ENCODE measurements at places on chromosomes 4 and X.
A peak's percentile ranks its signal among the peaks of the same experiment; 100 is the strongest.

DNA sequence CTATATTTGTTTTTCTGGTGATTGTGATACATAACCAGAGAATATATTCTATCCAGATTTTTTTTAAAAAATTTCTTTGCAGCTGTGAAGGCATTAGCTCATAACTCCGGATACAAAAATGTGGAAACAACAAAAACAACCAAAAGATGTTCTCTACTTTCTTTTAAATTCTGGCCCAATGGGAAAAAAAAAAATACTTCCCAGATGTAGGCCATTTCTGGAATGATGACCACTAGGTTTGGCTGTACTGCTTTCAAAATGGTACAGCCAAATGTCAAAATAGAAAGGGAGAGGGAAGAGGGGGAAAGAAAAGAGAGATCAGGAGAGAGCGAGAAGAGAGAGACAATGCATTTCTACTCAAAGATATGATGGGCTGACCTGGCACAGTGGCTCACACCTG is 14.6 kb downstream of the ANOS1 start:
- no peak for DNase-seq

GRCh38 chrX:133810925-133811324 is 174.5 kb downstream of the GPC3 start:
- no peak for DNase-seq

GRCh38 chrX:23803931-23804381 is 21.0 kb downstream of the SAT1 start:
- no peak for DNase-seq

- DNase-seq = no peak
Measured at GRCh38 chrX:130834149-130834548, 68.9 kb downstream of the ENOX2 start.

GRCh38 chr4:174198828-174199227 is 84.6 kb downstream of the FBXO8 start:
- no peak for DNase-seq

GRCh38 chr4:133565379-133565778 is 416.3 kb downstream of the PCDH10 start:
- no peak for DNase-seq

- DNase-seq = no peak
Measured at GRCh38 chr4:155952501-155952901, 1.2 kb downstream of the CTSO start.

- no peak for DNase-seq
Measured at GRCh38 chr4:157115613-157116335, 39.8 kb downstream of the GLRB start.

- DNase-seq = no peak
Measured at GRCh38 chr4:26013629-26014028, 99.6 kb downstream of the SMIM20 start.

- no peak for DNase-seq
Measured at GRCh38 chr4:151715881-151716280, 44.9 kb downstream of the GATB start.

- DNase-seq = no peak
Measured at GRCh38 chrX:129791961-129792570, 12.3 kb downstream of the SASH3 start.

DNA sequence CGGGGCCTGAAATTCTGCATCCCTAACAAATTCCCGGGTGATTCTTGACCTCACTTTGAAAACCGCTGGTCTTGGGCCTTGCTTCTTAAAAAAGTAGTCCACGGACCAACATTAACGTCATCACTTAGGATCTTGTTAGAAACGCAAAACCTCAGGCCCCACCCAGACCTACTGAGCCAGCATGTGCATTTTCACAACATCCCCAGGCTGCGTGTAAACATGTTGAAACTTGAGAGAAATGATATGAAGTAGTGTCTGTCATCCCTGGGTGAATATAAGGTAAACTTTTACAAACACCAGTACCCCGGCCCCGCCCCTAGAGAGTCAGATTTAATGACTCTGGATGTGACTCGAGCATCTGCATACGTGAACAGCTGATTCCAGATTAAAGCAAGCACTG is 33.7 kb downstream of the SORBS2 start:
- no peak for DNase-seq

GRCh38 chrX:75211976-75212375 is 55.9 kb upstream of the ABCB7 start:
- DNase-seq = no peak

- no peak for DNase-seq
Measured at GRCh38 chr4:70508801-70509200, 9.6 kb upstream of the AMTN start.

DNA sequence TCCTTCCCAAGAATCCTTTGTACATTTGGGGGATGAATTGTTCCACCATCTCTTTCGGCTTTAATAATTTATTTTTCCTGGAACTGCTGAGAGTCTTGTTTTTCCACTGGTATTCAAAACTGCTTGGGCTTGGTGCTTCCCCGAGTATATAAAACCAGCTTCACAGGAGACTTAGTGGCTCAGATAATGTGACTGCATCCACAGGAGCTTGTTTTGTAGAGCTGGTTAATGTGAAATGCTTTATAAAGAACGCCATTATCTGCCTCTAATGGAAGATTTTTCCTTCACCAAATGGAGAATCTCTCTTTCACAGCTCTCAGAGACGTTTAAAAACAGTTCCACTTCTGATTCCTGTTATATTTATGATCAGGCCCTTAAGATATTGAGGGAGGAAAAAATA is 935.5 kb downstream of the RAB28 start:
- DNase-seq = no peak

- no peak for DNase-seq
Measured at GRCh38 chrX:52359614-52360232, 9.1 kb upstream of the XAGE2 start.

DNA sequence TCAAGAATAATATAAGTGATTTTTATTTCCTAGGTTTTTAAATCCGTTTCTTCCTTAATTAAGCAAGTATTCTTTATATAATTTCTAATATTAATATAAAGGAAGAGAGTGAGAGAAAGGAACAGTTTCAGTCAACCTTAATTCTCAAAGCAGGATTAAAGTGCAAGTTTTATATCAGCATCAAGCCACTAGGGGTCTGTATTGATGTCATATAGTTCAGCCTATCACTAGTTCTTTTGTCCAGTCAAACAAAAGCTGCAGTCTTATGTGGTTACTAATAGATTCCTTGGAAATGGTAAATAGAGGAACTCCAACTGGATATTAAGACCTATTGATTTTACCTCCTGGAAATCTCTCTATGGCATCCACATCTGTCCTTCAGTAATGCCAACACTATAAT is 82.0 kb downstream of the NAP1L3 start:
- no peak for DNase-seq

DNA sequence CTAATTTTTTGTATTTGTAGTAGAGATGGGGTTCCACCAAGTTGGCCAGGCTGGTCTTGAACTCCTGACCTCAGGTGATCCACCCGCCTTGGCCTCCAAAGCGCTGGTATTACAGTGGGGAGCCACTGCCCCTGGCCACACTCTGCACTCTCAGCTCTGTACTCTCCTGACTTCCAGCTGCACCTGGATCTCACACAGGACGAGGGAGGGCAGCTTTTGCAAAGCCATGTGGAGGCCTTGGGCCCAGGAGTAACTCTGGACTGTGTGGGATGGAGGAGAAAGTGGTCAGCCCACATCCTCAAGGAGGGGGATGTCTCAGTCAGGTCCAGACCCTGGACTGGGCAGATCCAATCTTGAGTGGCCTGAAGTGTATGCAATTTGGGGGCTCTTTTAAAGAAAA is 23.0 kb downstream of the NAT8L start:
- DNase-seq = peak; percentile 28

DNA sequence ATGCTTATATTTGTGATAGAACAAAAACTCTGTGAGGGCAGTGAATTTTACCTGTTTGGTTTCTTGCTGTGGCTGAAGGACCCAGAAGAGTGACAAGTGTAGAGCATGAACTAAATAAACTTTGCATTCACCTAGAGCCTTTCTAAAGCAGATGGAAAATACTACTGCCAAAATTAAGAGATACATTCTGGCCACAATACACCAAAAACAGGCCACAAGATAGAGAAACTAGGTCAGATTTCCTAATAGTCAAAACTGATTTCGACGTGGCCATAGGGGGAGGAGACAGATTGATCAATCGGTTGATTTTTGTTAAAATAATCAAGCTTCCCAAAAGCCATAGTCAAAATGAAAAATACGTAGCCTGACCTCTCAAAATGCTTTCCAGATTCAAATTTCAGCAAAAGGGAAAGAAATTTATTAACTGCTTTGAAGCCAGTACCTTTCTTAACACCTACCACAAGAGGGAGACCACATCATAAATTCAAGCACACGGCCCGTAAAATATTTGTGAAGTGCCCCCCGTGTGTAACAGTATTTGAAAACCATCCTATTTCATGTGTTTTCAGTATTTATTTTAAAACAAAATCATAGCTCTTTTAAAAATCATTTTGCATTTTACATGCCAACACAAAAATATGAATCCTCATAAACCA is 132.4 kb downstream of the CORIN start:
- DNase-seq = no peak

GRCh38 chrX:155968326-155968661 is 29.2 kb upstream of the IL9R start:
- DNase-seq = no peak

DNA sequence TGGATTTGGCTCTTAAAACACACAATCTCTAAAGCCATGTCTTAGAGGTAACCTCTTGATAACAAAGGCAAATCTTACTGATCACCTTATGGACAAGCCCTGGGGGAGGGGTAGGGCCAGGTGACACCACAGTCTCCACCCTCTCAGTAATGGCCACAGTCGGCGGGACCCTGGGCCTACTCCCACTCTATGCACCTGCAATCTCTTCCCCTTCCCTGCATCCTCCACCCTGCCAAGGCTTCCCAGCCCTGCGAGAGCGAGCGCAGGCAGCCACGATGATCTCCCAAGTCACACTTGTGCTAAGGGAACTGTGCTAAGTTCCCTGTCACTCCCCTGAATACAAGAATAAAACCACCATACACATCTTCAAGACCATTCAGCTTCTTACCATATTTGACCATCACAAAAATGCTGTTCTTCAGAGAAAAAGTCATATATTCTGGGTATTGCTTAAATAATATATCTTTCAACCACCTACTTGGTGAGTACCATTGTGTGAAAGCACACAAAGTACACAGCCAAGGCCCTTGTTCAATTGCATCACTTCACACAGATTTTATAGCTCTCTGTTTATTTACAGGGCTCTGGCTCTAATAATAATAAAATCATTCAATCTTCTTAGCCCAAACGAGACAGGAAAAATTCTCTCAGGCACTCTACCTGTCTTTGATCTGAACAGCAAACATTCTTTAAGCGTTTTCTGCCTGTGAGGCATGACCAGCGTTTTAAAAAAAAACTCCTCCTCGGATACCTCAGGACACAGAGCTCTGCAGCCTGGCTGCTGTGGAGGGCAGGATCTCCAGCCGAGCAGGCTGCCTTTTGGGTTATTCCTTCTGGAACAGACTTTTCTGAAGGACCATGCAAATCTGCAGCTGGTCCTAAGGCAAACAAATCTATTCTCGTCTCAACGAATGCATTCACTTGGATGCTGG is 115.7 kb upstream of the MAP3K15 start:
- DNase-seq = no peak

DNA sequence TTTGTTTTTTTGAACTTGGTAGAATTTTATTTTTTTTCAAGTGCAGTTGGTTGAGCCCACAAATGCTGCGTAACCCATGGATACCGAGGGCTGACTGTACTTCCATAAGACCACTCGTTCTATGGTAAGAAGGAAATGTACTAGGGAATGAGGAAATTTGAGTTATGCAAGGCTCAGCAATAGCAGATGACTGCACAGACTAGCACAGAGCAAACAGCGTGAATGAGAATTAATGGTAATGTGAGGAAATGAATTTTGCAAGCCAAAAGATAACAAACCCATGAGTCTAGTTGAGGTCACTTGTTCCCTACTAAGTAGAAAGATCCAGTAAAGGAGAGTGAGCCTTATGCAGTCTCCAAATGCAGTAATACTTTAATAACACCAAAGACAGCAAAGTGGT is 17.4 kb downstream of the GSPT2 start:
- no peak for DNase-seq

DNA sequence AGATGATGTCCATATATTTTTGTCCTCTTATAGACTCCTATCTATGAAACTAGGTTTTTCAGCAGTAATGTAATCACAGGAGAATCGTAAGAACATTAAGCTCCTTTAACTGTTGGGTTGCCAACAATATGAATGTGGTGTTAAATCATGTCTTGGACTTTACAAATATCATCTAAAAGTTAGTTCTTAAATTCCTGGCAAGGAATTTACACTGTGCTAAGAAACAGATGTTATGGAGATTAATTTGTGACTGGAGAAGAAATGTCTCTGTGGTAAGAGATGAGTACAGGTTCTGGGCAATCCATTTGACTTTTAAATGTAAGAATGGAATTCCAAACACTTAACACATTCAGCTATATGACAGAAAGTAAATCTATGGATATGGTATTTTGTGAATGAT is 34.6 kb downstream of the CNKSR2 start:
- DNase-seq = no peak

- DNase-seq = no peak
Measured at GRCh38 chr4:127888559-127888958, 7.9 kb downstream of the PLK4 start.

DNA sequence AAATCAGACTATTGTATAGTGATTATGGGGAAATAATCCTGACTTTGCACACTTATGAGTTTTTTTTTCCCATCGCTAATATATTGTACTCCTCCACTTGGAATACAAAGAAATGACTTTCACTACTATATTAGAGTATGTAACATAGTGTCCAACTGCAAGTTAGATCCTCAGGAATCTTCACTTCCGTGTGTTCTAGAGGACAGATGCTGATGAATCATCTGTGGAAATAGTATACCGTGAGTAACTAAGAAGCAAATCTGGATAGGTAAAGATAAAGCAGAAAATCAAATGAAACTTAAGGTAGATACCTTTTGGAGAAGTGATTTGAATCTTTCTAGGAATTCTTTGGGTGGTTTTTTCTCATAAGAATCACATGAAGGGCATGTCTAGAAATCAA is 8.3 kb downstream of the IL21 start:
- DNase-seq = no peak

DNA sequence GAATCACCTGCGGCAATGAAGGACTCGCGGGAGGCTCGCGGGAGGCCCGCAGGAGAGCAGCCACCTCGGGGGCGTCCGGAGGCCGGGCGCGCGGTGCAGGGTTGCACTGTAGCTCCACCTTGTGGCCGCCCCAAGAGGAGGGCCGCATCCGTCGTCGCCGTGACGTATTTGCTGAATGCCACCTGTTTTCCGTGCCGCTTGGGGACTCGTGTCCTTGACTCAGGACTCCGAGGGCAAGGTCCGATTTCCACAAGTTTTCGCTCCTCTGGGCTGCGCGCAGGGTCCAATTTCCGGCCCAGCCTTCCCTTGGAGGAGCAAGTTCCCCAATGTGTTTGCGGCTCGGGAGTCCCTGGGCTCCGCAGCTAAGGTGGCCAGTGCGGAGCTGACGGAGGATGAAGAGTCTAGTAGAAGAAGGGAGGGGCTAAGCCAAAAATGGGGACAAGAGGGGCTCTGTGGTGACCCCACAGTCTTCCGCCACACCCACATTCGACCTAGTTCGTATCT is 10.7 kb upstream of the DLG3 start:
- DNase-seq = peak; percentile 52

DNA sequence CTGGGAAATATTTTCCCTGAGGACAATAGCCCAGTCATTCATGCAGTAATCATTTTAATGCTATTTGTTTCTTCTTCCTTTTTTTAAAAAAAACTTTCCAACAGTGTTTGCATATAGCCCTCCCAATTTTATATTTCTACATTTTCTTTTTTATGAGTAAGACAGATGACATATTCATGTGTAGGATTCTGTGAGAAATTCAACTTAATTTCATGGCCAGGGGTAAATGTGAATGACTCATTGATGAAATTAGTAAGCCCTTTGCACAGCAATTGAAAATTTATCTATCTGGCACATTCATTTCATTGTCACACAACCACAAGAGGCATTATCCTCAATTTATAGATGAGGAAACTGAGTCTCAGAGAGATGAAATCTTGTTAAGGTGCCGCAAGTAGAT is 13.7 kb upstream of the SMIM20 start:
- DNase-seq = no peak
